A549 treated with ZK216348 at 1 μM for 4 hours (cell line): ENCODE measurements at places on chromosomes 7 and 10. TPM values are rescaled to one million over a fixed set of nuclear protein-coding genes. Genes with fewer than 3 reads are reported as not detected.

PCLO gene
- total RNA-seq: 0.85 to 1.6 TPM (median 1.1 TPM) in 5 replicates

CACNA2D1 gene
- total RNA-seq: 4.4 to 11.1 TPM (median 10.9 TPM) in 5 replicates

CPA4 gene
- 3.7 to 5.0 TPM (median 4.5 TPM) in 5 replicates for total RNA-seq

HOXA11 gene
- 0.33 to 0.90 TPM (median 0.61 TPM) in 5 replicates for total RNA-seq

STRA8 gene
- not detected in 5 replicates for total RNA-seq

EPHA1 gene
- total RNA-seq: 0.29 TPM in 1 of 5 replicates, not detected in the others

BEND7 gene
- 9.5 to 14.3 TPM (median 10.6 TPM) in 5 replicates for total RNA-seq

KIFBP gene
- total RNA-seq: 34.6 to 51.7 TPM (median 43.5 TPM) in 5 replicates

SFRP5 gene
- 1.5 to 2.4 TPM (median 1.9 TPM) in 5 replicates for total RNA-seq

GNAT3 gene
- not detected in 5 replicates for total RNA-seq

RBP4 gene
- total RNA-seq: 5.1 to 10.1 TPM (median 9.7 TPM) in 5 replicates

TUBB8 gene
- total RNA-seq: 0.06 TPM in 1 of 5 replicates, not detected in the others
